Renal cortical epithelial cell (primary cell): ENCODE measurements at places on chromosomes 12 and 14. TPM values are rescaled to one million over a fixed set of nuclear protein-coding genes. Genes with fewer than 3 reads are reported as not detected.
A peak's percentile ranks its signal among the peaks of the same experiment; 100 is the strongest.

DNA sequence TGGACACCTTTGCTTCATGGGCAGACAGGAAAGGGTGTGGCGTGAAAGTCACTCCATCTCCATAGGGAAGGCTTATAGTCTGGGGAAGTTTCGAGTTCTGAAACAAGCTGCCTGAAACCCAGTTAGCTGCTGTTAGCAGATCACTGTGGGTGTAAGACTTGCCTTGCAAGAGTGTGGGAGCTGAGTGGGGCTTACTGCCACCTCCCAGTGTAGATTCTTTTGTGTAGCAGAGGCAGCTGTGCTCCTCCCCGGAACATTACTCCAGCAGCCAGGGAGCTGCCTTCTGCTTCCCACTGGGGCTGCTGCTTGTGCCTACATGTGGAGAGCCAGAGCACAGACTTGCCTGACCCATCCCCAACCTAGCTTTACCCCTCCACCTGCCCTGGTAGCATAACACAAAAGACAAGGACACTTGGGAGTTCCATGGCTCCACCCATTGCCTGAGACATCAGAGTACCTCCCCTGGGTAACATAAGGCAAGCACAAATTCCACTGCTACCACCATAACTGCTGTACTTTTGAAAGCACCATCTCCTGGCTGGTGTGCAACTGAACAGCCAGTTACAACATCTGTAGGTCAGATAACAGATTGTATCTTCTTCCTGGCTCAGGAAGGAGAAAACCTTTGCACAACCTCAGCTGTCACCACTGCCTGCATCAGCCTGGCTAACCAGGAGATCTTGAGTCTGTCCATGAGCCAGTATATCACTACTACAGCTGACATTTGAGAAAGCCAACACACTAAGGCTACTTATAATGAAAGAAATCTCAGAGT lies 69.5 kb downstream of the ADAMTS20 start:
- no peak for DNase-seq

DNA sequence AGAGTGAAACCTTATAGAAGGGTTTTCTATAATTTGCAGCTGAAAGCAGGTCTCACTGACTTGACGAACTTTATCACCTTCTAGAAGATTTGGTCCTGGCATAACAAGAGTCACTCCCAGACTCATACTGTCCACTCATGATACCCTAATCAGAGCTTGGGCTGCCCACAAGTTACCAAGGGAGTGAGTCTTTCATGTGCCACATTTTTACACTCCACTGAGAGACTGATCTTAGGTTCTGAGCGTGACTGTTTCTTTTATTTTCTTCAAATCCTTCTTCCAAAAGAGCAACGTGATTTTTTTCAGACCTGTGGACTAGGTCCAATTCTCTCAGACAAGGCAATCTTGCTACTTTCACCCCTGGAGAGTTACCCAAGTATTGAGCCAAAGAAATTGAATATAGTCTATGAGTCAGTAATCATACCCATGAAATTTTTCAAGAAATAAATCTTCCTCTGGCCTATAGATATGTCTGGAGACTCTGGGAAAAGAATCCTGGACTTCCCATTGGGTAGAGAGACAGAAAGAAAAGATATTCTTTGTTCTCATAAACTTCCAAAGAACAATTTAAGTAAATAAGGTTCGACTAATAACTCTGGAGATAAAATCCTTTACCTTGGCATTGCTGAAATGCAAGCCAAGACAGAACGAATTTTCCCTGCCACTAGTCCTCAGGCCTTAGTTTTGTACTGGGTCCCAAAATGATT lies 26.9 kb downstream of the SIX1 start:
- peak; percentile 41 for DNase-seq

DNA sequence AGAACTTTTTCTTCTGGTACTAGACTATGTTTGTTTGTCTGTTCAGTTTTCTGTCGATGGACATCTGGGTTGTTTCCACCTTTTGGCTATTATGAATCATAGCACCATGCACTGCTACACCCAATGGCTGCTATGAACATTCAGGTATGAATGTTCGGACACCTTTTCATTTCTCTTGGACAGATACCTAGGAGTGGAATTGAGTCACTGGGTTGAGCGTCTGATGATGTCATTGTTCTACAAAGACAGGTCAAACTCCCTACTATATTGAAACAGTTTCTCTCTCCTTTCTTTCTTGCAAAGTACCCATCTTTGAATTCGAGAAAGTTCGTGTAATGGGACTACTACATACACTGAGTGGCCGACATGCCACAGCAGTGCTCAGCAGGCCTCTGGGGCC lies 44.7 kb downstream of the KCTD10 start:
- no peak for DNase-seq

- no peak for DNase-seq
Observed at GRCh38 chr14:92400579-92401444, 77.8 kb downstream of the SLC24A4 start.

DNA sequence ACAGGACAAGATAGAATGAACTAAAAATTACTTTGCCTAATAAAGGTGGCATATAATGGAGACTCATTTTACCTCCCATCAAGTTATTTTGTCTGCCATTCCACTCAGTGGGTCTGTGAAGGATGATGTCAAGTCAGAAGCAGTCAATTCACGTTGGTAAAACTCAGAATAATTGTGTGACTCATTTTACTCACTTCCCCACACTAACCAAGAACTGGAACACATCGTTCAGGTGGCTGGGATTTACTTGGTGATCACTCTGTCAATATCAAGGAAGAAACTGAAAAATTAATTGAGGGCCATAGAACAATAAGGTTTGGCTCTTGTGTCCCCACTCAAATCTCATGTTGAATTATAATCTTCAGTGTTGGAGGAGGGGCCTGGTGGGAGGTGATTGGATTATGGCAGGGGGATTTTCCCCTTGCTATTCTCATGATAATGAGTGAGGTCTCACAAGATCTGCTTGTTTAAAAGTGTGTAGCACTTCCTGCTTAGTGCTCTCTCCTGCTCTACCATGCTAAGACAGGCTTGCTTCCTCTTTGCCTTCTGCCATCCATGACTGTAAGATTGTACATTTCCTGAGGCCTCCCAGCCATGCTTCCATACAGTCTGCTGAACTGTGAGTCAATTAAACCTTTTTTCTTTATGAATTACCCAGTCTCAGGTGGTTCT lies 35.7 kb upstream of the GTF2A1 start:
- peak; percentile 55 for DNase-seq

DNA sequence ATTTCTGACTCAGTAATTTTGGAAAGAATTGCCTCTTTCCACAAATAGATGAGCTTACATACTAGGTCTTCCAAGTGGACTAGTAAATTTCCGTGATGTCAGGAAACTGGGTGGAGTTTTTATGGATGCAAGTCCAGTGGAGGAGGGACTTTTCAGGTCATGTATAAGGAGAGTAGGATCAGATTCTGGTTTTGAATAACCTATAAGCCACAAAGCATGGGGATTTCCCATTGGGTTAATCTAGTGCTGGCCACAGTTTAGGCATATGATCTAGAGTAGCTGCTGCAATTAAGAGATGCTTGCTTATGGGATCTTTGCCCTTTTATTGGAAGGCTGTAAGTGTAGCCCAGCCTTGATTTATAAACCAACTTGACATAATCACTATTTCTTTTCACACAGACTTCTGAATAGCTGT lies 33.8 kb downstream of the STK38L start:
- peak; percentile 33 for DNase-seq

GRCh38 chr14:101235335-101236103 lies 325.8 kb upstream of the DIO3 start:
- DNase-seq, result peak; percentile 2

DNA sequence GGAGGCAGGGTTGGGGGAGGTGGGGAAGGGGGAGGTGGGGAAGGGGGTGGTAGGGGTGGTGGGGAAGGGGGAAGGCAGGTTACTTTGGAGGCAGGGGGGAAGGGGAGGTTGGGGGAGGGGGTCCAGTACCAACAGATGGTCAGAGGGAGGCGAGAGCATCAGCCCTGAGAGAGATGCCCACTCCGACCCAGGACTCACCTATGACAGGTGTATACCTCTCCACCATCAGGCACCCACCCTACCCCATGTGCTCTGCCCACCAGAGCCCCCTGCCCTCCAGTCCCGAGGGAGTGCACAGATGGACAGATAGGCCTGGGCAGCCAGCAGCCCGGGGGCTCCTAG lies 18.6 kb downstream of the JAG2 start:
- DNase-seq, result no peak

- no peak for DNase-seq
Observed at GRCh38 chr12:2457933-2458414, 336.8 kb upstream of the FKBP4 start.

- DNase-seq, result no peak
Observed at GRCh38 chr14:54219261-54220070, 177.3 kb upstream of the CDKN3 start.

- peak; percentile 78 for DNase-seq
Observed at GRCh38 chr14:102323102-102323501, 3.6 kb downstream of the ZNF839 start.

GRCh38 chr12:106878804-106879203 lies 76.9 kb upstream of the TMEM263 start:
- no peak for DNase-seq

- DNase-seq, result peak; percentile 93
Observed at GRCh38 chr14:56004786-56005185, 113.4 kb upstream of the PELI2 start.

DNA sequence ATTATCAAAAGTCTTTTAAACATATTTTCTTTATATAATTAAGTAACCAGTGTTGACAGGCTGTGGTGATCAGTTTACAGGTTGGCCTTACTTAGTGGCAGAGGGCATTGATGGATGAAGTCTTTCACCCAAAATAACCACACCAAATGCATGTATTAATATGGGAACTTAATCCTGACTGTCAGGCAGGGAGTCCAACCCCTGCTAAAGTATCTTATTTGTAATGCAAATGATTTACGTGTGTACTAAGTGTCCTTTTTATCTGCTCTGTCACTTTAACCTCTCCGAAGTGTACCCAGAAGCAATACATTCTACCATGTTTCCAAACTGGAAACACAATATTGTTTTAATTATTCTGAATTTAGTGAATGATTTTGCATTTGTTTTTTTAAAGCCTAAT lies 1.4 kb downstream of the MYBPC1 start:
- no peak for DNase-seq

DNA sequence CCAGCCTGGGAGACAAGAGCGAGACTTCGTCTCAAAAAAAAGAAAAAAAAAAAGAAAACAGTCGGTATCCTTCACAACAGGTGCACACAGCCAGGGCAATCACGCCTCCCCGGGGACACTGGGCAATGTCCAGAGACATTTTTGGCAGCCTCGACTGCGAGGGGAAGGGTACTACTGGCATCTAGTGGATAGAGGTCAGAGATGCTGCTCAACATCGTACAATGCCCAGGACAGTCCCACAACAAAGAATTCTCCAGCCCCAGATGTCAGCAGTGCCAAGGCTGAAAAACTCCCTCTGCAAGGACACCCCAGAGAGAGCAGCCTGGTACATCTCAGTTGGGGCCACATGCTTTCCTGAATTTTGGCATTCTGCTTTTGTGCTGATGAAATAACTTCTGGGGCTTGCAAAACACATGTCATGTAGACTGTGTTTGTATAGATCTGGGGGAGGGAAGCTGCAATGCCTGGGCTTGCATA lies 21.5 kb downstream of the ALDH2 start:
- DNase-seq, result no peak

- no peak for DNase-seq
Observed at GRCh38 chr12:102008615-102009126, 53.1 kb downstream of the WASHC3 start.

- DNase-seq, result no peak
Observed at GRCh38 chr14:63725786-63726460, 1.9 kb downstream of the SGPP1 start.

DNA sequence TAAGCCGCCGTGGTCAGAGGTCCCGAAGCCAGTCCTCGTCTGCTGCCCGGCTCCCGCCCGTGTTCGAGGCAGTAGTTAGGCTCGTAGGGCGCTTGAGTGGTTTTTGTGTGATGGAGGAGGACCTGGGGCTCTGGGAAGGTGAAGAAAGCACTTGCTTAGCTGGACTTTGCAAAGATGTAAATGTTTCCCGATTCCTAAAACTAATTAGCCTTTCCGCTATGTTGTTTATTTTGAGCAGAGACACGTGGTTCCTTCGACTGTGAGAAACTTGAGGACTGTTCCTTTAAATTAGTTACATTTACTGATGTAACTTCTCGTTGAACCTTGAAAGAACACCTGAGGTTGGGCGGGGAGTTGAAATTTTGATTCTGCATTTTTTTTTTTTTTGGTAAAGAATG lies 33.9 kb downstream of the MIA2 start:
- DNase-seq, result peak; percentile 23

Gene SOX5
- 1.0 TPM in 1 of 2 replicates, not detected in the other for total RNA-seq

Gene SLC6A15
- total RNA-seq, result 0.30 and 2.8 TPM in 2 replicates

Gene MOAP1
- 51.2 and 69.6 TPM in 2 replicates for total RNA-seq

Gene KCNC2
- under 0.01 TPM in 1 of 2 replicates, not detected in the other for total RNA-seq

Gene SLC17A8
- total RNA-seq, result under 0.01 and 0.30 TPM in 2 replicates
